Right lobe of liver (tissue), 6 donors: ENCODE measurements at places on chromosomes 6 and 20.
A peak's percentile ranks its signal among the peaks of the same experiment; 100 is the strongest.

DNA sequence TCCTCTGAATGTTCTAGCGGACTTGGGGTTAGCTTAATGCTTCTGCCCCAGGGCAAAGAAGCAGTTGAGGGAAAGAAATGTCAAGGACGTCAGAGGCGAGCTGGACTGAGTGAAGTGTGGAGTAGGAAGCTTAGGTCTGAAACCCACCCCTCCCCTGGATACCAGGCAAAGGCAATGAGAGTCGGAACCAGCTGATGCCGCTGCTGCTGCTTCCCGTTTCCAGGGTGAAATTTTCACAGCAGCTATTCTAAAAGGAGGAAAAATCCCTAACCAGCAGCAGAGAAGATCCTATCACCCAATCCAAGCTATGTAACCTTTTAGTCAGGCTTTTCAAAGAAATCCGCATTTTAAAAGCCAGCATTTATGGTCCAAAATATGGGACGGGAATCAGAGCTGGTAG is 564.3 kb downstream of the LMBRD1 start:
- DNase-seq, result no peak

DNA sequence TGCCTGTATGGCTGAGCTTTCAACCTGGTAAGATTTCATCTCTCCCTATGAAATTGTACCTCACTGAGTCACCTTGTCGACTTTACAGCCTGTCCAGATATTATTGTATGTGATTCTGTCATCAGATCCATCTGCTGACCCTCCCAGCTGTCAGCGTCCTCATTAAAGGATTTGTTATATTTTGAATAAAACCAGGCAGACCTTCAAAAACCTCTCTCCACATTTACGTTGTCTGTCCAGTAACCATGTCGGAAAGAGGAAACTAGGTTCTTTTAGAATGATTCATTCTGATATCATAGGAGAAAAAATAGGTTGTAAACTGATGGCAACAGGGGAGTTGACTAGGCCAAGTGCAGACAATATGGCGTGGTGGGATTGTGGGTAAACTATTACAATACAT is 38.5 kb downstream of the TSPYL4 start:
- DNase-seq, result no peak

DNA sequence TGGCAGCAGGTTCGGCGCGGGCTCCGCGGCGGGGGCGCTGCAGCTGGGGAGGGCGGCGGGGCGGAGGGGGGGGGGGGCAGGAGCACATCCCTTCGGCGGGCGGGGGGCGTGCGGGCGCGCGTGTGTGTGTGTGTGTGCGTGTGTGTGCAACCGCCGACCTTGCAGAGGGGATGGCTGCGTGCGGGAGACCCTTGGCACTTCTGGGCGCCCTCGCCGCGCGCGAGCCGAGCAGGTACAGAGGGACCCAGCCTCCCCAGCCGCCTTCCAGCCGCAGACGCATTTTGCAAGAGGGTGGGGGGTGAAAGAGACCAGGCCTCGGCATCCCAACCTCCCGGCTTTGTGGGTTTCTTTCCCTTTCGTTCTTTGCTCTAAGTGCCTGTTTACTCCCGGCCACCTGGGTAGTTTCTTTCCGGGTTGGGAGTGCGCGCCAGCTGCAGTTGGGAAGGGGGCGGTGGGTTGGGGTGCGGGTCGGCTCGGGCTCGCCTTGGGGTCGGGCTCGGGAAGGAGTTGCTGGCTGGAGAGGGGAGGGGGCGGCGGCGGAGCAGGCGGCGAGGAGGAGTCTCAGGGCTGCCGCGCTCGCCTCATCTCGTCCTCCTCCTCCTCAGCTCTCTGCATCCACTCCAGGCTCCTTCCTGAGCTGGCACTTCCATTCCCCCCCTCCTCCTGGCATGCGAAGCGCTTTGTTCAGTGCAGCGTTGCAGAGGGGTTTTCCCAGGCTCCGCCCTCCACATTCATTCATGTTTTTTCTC is 620 bp downstream of the HIVEP1 start:
- peak; percentile 75 for DNase-seq

GRCh38 chr6:36622901-36623546 is 28.9 kb downstream of the SRSF3 start:
- DNase-seq, result no peak

DNA sequence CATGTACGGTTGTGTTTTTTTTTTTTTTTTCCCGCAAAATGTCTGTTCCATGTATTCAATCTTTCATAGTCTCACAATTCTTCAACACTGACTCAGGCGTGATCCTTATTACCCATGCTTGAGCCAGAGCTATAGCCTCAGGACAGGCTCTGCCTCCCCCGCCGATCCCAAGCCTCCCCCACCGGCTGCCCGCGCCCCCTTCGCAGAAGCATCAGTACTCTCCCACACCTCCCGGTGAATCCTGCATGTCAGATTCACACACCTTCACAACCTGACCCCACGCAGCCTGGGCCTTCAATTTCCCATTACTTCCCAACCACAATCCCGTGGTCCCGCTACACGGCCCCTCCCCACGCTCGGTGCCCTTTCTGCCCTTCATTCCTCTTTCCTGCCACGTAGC is 401.5 kb upstream of the JARID2 start:
- DNase-seq, result no peak

DNA sequence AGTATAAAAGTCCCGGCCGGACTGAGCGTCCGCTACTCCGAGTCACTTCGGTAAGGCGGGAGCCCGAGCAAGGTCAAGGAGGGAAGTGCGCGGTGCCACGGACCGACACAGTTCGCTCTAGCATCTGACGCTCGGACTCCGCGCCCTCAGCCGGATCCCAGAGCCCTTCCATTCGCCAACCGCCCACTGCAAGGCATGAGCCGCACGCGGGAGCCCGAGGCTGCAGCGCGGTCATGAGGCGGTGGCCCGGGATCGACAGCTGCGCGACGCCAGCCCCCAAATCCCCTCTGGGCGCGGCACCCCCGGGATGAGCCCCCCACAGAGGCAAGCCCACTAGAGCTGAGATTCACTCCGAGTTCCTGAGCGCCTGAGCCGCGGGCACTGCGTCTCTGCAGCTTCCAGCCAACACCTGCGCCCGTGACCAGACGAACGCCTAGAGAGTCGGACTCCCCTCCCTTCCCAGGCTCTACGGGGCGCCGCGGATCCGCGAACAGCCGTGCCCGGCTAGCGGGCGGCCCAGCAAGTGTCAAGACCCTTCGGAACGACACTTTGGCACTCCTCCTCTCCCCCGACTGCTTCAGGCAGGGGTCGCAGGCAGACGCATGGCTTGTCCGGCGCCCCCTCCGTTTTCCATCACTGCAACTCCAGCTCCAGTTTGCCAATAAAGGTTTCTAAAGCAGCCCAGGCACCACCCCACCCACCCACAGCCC is 725 bp upstream of the ISM1 start:
- DNase-seq, result peak; percentile 85

GRCh38 chr20:19909725-19910124 is 107.4 kb upstream of the NAA20 start:
- DNase-seq, result peak; percentile 52

DNA sequence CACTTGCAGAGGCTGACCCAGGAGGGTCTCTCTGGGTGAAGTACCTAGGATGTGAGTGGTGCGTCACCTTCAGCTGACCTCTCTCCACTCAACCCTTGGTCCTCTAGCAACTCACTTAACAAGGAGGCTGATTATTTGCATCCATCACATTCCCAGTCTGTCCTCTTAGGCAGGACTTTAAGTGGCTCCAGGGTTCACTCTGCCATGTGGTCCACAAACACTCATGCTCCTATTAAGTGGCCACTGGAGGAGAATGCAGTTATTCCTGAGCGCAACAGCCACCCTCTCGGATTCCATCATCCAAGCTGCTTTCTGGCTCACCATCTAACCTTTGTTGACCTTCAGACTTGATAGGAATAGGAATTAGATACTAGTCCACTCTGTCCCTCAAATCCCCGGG is 61.1 kb upstream of the SCAF8 start:
- no peak for DNase-seq

DNA sequence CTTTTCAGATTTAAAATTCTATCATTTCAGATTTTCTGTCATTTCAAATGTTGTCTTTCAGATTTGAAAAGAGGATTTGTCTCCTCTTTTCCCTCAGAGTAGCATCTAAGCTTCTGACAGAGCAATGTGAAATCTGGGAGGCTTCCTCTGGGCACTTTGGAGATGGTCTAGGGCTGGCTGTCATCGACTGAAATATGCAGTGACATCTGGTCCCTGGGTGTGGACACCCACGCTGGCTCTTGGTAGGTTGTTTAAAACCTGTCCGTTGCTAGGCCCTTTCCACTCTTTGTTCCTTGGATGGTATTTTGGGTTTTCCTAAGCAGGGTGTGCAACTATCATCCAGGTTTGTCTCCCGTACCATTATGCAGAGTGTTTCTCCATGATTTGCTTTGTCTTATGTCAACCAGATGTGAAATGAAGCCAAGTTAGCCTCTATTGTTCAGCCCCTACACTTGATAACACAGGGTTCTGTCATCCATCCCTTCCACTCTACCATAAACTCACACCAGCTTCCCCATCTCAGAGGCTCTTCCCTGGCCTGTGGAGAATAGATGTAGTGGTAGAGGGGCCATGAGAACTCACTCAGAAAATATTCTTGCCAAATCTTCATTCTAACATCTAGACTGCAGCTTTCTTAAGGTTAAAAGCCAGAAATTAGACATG is 5.0 kb upstream of the VIP start:
- no peak for DNase-seq

GRCh38 chr6:105077596-105078385 is 102.0 kb downstream of the POPDC3 start:
- DNase-seq, result no peak

GRCh38 chr6:28974505-28974904 is 30.6 kb downstream of the ZNF311 start:
- DNase-seq, result no peak

DNA sequence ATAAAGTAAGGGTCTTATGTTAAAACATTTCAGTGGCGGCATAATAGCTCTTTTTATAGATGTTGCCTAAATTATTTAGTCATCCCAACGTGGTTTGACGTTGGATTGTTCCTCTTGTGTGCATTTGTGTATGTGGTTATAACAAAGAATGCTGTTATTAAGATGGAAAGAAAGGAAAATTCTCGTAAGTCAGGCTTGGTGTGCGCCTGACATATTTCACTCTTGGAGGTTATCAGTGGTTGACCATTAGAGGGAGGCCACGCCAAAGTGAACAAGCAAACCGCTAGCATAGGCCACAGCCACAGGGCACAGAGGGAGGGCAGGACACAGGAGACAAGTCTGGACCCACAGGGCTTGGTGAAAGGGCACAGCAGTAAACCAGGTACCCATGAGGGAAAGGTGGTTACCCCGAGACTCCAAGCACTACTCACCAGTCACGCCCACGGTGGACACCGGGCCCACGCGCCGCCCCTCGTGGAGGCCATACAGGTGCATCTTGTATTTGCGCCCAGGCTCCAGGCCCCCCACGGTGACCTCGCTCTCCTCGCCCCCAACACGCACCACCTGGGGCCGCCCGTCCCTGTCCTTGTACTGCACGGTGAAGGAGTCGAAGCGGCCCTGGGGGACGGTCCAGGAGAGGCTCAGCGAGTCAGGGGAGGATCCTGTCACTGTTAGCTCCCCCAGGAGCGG is 22.9 kb downstream of the CYP21A2 start:
- DNase-seq, result no peak
